ENCODE measurements at places on chromosomes 16 and 17.

DNA sequence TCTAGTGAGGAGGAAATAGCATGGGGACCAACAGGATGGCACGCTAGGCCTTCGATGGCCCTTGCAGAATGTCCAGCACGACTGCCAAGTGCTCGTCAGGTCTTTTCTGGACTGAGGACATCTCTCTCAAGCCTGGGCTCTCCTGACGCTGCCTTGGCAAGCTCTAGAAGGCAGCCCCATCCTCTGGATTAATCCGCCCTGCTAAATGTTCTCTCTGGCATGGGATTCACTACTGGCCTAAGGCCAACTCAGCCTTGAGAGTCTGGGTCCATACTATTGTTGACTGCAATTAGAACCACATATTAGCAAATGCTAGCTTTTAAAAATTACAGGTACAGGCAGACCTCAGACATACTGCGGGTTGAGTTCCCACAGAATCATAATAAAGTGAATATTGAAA is 2.5 kb upstream of the CEP295NL start:
- DNase-seq = no peak

GRCh38 chr17:46851029-46851741 is at the start of gene WNT9B:
Gene WNT9B, plus strand, starts transcription at chr17:46851583. Its CDS starts 56 bp downstream, at chr17:46851639.
- DNase-seq = no peak

GRCh38 chr17:63550817-63551639 is 751 bp downstream of the DCAF7 start:
- no peak for DNase-seq

GRCh38 chr16:11706180-11706742 is 36.4 kb downstream of the TXNDC11 start:
- no peak for DNase-seq

DNA sequence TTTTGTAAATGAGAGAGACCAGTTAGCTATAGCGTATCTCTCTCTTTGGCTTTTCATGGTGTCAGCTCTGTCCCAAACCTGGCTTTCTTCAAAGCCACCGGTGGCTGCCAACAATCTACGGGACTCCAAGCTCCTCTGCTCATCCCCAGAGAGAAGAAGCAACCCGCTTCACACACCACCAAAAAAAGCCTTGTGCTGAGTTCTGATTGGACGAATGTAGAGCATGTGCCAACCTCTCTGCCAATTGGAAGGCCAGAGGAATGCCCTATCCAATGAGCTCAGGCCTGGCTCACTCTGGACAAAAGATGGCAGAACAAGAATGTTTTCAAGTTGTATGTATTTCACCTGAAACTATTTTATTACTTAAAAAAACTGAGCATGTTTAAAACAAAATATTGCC is 202.4 kb downstream of the C16orf95 start:
- DNase-seq = no peak

- peak; percentile 54 for DNase-seq
These were observed 1.9 kb upstream of the CPD start for GRCh38 chr17:30376621-30377452.

GRCh38 chr16:80002261-80002660 is 401.7 kb upstream of the MAF start:
- DNase-seq = no peak

DNA sequence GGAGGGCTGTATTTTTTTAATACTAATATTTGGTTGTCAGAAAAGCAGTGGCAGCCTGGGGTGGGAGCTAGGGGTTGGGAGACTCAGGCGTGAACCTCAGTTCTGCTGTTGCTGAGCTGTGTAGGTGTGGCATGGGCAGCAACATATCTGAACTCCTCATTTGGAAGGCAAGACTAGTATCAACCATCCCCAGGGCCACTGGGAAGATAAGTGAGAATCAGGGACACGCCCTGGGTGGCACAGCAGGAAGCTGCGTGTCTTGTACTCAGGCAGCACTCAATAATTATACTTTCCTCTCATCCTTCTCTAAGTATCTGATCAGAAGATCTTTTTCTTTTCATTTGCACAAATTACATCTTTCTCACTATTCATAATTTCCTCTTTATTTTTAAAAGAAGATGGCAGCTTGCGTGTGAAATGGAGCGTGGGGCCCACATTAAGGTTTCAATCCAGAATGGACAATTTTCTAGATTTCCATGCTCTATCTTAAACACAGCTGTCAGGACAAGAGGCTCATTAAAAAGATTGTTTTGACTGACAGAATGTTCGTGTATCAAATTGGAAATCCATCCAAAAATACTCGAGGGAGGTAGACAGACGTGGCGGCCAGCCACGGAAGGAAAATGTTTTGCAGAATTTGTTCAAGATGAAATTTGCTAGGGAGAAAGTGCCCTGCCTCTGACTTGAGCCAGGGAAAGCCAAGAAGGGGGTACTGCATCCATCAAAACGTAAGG is 121.1 kb downstream of the CPPED1 start:
- DNase-seq = no peak

GRCh38 chr17:74520016-74520434 is 11.2 kb downstream of the CD300LB start:
- DNase-seq = no peak

GRCh38 chr17:61504697-61505096 is 52.5 kb downstream of the TBX4 start:
- no peak for DNase-seq

- no peak for DNase-seq
These were observed 230.5 kb upstream of the ASIC2 start for GRCh38 chr17:33523577-33523981.

DNA sequence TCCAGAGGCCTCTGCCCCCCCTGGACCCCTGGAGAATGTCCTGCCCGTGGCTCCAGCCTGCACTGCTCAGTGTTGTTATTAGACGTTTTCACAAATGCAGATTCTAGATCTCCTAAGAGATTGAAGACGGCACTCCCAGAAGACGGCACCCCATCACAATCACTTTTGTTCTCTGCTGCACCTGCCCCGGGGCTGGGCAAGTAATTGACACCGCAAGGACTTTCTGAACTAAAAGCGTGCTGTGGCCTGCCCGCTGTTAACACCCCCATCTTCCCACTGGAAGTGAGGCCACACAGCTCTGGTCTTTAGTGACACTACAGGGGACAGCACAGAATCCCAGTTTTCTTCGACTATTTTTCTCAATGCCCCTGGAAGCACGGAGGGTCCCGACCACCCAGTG is 256.9 kb downstream of the ENGASE start:
- no peak for DNase-seq

DNA sequence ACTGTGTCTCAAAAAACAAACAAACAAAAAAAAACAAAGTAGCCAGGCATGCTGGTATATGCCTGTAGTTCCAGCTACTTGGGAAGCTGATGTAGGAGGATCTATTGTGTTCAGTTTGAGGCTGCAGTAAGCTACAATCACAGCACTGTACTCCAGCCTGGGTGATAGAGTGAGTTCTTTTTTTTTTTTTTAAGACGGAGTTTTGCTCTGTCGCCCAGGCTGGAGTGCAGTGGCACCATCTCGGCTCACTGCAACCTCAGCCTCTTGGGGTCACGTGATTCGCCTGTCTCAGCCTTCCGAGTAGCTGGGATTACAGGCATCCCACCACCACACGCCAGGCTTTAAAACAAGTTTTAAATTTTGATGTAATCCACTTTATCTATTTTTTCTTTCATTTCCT is 80.2 kb upstream of the STAC2 start:
- no peak for DNase-seq

- DNase-seq = no peak
These were observed 842 bp upstream of the TEDC2 start for GRCh38 chr16:2458887-2459646.

DNA sequence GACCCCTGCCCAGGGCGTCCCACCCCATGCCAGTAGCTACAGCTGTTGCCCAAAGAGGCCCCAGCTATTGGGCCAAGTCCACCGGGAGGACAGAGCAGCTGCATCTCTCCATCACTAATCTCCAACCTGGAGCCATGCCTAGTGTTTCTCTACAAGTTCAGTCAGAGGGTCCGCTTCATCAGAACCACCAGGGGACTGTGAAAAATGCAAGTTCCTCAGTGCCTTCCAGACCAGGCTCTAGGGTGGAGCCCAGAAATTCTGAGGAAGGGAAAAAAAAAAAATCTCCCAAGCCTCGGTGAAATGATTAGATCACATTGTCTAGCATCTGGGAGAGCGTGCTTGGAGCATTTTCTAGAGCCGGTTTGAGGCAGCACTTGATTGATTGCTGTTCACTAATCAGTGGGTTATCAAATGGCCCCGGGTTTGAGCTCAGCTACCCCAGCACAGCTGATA is 22.4 kb upstream of the HERPUD1 start:
- no peak for DNase-seq
